Stimulated activated CD8-positive, alpha-beta memory T cell treated with anti-CD3 and anti-CD28 coated beads, Interleukin-15, amount 100 ng/mL, for 1 hour (primary cell): ENCODE measurements at places on chromosomes 12 and 14.

- no peak for DNase-seq
Observed at GRCh38 chr12:14956024-14956891, 5.1 kb downstream of the ARHGDIB start.

GRCh38 chr12:5473076-5473782 lies 41.3 kb downstream of the NTF3 start:
- no peak for DNase-seq

DNA sequence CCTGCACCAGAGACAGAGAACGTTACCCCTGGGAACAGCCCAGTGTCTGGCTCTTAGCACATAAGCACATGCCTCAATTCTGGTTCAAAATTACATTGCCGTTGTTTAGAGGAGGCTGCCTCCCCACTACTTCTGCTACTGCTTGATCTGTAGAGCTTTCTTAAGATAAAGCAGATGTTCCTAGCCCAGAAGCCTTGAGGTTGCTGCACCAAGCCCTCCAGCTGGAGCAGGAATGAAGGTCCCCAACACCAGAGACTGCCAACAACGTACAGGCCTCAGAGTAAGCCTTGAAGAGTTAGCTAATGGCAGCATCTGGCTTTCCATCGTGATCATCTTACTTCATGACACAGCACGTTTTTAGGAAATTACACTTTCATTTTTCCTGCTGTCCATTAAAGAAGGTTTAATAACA lies 34.7 kb upstream of the AMIGO2 start:
- DNase-seq, result no peak

- DNase-seq, result no peak
Observed at GRCh38 chr12:111181143-111181726, 187.7 kb downstream of the PHETA1 start.

DNA sequence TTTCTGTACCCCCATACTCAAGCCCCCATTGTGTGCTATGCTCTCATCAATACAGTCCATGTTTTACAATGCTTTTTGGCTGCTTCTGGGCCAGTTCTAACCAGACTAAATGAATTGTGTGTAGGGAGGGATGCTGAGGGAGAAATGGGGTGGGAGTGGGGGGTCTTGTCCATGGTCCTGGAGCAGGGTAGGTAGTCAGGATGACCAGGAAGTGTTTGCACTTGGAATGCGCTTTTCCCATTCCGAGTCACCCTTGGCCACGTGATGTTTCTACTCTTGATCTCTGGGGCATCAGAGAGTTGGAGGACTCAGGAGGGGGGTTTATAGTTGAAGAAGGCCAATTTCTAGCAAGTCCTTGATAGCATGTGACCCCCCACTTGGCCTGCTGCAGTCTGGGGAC lies 1.2 kb upstream of the SMIM41 start:
- DNase-seq, result no peak

DNA sequence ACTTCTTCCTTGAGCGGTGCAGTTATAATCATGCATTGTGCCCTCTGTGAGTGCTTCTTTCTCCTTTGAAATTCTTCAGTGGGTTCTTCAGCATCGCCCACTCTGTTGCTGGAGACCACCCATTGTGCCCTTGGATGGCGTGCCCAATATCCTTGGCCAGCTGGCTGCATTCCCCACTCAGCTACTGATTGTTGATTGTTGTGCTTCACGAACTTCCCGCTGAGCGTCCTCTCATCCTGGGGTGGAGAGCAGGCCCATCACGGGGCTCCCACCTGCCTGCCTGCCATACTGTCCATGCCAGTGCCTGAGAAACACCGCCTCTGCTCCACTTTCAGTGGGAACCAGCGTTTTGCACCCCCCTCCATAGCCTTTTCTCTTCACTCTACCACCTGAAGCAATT lies 8.6 kb upstream of the SSTR1 start:
- no peak for DNase-seq

DNA sequence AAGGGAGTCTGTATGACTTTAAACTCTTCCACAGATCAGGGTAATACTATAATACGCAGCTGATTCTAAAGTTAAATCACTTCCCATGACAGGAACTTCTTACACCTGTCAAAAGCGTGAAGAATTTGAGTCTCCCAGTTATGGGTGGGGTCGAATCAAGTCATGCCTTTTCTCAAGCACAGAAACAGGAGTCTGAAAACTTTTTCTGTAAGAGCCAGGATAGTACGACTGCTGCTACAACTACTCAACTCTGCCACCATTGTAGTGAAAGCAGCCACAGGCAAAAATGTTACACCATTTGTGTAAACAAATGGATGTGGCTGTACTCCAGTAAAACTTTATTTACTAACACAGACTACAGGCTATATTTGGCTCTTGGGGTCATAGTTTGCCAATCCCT lies 90.3 kb downstream of the DUSP6 start:
- DNase-seq, result no peak

GRCh38 chr12:45268672-45269411 lies 52.9 kb downstream of the ANO6 start:
- no peak for DNase-seq

- DNase-seq, result no peak
Observed at GRCh38 chr12:2825132-2825531, 9.7 kb downstream of the NRIP2 start.

DNA sequence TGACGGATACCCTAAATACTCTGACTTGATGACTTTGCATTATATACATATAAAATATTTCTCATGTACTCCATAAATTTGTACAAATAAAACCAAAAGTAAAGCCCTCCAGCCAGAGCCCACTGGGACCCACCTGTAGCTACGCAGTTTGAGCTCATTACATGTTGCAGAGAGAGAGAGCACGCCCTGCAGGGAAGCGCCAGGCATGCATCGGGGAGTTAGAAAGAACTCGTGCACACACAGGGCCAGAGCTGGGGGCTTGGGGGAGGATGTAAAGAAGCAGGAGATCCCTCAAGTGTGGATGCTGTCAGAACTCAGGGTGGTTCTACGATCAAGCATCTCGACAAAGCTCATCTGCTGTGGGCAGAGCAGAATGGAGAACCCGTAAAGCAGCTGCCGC lies 178.5 kb upstream of the RTL1 start:
- no peak for DNase-seq

- no peak for DNase-seq
Observed at GRCh38 chr12:105423237-105423636, 92.7 kb downstream of the C12orf75 start.

GRCh38 chr12:53807322-53807860 lies 55.6 kb upstream of the CISTR start:
- DNase-seq, result no peak

DNA sequence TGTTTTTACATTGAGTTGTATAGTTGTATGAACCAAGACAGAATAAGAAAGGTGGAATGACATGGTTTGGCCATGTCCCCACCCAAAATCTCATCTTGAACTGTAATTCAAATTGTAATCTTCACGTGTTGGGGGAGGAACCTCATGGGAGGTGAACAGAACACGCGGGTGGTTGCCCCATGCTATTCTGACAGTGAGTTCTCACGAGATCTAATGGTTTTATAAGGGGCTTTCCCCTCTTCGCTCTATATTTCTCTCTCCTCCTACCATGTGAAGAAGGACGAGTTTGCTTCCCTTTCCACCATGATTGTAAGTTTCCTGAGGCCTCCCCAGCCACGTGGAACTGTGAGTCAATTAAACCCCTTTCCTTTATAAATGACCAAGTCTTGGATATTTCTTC lies 25.3 kb downstream of the DDHD1 start:
- no peak for DNase-seq

DNA sequence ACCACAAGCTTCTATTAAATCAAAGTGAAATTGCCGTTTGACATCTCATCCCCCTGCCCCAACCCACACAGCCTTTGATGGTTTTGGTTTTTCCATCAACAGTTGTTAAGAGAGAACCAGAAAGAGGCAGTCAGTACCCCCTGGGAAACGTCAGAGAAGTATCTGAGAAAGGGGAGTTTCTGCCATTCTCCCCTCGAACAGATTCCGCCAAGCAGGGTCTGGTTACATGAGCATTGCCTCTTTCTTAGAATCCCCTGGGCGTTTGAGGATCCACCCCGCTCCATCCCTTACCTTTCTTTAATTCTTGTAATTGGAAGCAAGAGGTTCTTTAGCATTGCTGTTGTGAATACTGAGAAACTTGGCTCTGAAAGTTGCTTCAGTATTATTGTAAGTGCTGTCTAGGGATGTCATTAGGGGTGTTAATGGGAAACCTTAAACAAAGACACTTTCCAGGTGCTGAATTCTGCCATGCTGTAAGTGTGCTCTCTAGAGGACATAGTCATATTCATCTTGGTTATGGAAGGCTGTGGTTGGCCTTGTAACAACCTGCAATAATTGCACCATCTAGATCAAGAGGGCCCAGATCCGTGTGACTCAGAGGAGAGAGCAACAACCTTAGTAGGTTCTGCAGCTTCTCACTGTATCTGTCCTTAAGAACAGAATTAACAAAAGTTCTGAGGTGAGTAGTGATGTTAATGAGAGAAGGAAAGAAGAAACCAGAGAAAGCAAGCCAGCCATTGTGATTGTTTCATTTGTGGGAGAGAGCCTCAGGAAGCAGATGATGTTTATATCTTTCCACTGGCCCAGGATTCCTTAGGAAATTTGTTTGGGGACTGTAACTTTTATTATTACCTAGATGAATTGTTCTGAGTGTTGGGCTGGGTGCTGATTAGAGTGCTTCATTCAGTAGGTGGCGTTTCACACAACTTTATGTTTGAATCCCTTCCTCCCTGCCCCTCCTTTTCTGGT lies 9.0 kb downstream of the TMBIM6 start:
- no peak for DNase-seq

DNA sequence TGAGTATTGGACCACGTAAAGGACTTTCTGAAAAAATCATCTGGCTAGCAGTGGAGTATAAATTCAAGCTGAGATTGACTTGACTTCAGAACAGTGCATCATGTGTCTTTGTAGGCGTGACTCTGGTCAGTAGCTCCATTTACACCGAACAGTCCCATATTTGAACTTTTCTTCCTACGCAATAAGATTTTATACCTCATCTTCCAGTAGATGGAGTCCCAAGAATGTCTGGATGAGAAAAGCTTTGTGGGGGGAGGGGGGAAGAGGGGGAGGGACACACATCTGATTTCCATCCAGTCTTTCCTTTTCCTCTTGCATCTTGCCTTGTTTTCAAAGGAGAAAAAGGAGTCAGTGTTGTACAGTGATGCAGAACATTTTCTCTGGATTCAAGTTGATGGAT lies 241.0 kb downstream of the EMP1 start:
- DNase-seq, result no peak

- DNase-seq, result no peak
Observed at GRCh38 chr14:20343862-20344220, 406 bp downstream of the PARP2 start.

DNA sequence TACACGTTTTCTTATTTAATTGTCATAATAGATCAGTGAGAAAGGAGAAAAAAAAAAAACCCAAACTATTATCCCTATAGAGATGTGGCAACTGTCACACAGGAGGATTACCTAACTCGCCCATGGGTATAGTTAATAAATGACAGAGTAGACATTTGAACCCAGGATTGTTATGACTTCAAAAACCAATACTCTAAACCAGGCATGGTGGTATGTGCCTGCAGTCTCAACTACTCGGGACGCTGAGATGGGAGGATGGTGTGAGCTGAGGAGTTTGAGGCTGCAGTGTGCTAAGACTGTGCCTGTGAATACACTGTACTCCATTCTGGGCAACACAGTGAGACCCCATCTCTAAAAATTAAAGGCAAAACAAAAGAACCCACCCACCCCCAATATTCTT lies 114.5 kb downstream of the DENND5B start:
- no peak for DNase-seq

- DNase-seq, result no peak
Observed at GRCh38 chr12:91687052-91688017, 458.3 kb downstream of the BTG1 start.

GRCh38 chr12:70415987-70416386 lies 49.9 kb downstream of the KCNMB4 start:
- no peak for DNase-seq
